Posterior cingulate gyrus (tissue), 11 donors: ENCODE measurements at places on chromosomes 1 and 21.

- no peak for DNase-seq
Observed at GRCh38 chr1:176178316-176178715, 28.8 kb downstream of the COP1 start.

DNA sequence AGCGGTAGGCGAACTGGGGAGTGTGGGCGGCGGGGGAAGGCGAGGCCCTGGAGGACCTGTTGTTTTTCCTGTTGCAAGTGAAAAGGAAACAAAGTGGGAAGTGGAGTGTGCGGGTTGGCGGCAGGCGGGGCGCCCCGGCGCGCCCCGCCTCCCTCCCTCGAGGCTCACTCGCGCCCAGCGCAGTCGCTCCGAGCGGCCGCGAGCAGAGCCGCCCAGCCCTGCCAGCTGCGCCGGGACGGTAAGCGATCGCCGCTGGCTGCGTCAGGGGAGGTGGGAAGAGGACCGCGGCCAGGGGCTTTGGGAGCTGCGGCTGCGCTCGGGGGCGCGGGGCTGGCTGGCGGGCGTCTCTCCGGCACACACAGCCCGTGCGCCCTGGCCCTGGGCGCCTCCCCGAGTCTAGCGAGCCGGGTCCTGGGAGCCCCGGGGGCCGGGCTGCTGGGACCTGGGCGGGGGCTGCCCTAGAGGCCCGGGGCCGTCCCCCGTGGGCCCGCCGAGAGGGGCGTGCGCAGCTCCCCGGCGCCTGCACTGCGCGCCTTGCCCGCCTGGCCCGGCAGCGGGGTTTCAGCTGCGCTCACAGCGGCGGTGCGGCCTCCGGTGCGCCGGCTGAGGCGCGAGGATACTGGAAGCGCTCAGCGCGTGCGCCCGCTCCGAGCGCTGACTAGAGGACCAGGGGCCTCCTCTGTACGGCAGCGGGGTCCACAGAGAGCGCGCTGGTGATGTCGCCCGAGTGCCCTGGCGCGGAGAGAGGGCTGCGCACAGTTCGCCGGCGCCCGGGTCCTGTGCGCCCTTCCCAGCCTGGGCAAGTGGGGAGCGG, at the start of gene PIK3CD:
Gene PIK3CD, plus strand, starts transcription at position 167 of the 814 bp plus-strand sequence. CDS start 58,725 bp downstream, outside the sequence.
- peak; percentile 80 for DNase-seq

- DNase-seq: no peak
Observed at GRCh38 chr1:228742281-228742860, 7.1 kb downstream of the RHOU start.

DNA sequence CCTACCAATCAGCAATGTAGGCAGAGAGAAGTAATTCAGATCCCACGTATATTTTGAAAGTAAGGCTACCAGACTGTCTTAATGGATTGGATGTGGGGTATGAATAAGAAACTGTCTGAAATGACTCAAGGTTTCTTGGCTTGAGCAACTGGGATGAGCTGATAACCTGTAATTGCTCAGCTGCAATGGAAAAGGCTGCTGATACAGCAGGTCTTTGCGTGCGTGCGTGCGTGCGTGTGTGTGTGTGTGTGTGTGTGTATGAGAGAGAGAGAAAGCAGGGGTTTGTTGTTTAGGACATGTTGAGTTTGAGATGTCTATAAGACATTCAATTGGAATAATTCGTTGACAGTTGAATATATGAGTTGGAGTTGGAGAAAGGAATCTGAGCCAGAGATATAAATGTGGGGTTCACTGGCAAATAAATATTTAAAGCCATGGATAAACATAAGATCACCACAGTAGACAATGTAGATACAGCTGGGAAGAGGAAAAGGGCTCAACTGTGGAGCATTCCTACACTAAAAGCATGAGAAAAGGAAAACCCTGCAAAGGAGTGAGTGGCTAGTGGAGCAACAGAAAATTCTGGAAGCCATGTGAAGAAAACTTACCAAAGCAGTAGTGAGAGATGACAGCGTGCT, 72.9 kb downstream of the UCHL5 start:
- no peak for DNase-seq

GRCh38 chr1:147478521-147478920, 62.8 kb upstream of the BCL9 start:
- no peak for DNase-seq

GRCh38 chr1:40383095-40383487, 9.6 kb downstream of the SMAP2 start:
- peak; percentile 41 for DNase-seq

DNA sequence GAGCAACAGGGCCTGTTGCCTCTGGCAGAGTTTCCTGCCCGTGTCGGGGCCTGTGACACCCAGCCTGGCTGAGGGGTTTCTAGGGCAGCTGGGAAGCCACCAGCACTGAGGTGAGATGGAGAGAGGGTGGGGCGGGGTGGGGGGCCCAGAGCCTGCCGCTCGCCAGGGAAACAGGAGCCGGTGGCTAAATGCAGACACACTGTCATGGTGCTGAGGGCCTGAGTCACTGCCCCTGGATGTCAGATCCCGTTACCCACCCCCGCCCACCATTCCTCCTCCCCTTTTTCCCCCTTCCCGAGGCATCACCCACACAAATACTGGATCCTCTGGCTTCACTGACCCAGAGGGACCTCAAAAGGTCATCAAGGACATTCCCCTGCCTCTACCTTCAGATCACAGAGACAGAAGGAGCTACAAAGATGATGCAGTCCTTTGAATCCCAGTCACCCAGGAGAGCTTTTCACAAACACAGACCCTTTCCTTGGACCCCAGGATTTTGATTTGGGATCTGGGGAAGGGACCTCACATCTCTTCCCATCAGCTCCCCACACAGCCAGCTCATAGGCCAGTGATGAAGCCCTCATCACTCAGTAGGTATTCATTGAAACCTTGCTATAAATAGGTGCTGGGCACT, 1.9 kb upstream of the HSPB7 start:
- peak; percentile 21 for DNase-seq

GRCh38 chr1:176619261-176619660, 156.3 kb downstream of the PAPPA2 start:
- no peak for DNase-seq

DNA sequence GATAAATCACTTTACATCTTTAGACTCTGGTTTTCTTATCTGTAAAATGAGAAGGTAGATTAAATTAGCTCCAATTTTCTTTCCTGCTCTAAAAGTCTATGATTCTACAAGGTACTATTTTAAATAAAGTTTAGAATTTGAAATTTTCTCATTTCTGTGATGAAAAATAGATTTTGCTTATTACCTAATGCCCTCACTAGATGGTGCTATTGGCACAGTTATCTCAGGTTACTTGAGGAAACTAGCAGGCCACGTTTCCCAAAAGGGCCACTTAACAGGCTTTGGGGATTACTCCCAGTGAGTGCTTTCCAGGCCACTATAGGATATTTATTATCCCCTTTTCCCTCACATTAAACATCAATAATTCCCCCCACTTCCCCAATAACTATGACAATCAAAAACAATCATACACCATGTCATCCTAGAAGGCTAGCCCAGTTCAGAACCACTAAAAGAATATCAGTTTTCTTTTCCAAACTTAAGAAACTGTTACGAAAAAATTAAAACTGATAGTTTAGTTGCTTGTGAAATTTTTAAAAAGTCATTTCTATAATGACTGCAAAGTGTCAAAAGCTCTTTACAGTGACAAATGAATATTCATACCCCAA, 30.6 kb downstream of the OMA1 start:
- no peak for DNase-seq

DNA sequence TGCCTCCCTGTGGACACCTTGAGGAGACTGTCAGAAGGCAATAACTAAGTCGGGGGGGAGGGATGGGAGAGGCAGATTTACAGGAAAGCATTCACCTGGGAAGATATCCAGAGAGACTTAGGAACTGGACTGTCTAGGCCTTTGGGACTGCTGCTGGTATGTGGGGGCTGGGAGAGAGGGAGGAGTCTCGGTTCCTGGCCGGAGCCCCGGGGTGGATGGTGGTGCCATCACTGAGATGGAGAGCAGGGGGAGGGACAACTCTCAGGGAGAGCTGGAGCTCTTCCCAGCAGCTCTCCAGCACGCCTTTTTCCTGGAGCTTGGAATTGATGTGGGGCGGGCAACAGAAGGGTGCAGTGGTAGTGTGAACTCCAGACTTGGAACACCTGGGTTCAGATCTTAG, 22.1 kb downstream of the PTPRF start:
- peak; percentile 87 for DNase-seq
